ENCODE measurements at places on chromosomes 12 and 14.

DNA sequence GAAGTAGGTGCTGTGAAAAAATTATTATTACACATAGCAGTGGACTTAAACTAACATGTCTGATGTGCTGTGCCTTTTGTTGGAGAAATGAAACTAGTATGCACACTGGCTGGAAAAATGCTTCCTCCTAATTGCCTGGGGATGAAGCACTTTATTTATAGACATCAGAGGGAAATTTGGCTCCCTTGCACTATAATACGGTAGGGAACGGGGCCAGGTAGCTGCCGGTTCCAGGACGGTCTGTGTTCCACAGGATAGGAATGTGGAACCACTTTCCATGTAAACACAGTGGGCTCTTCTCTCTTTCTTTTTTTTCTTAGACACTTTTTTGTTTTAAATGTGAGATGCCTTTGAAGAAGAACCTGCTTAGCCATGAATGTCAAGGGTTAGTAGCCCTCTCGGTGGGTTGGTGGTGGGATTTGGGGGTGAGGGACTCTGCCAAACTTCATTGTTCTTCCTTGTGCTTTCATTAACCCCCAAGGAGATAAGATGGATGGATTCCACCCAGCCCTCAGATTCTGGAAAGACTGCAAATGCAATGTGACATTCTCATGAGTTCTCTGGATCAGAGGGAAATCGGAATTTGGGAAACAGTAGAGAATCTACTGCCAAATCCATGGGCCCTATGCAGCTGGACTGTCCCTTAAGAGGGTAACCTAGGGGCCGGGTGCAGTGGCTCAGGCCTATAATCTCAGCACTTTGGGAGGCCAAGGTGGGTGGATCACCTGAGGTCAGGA lies 58.0 kb upstream of the GSC start:
- no peak for DNase-seq

DNA sequence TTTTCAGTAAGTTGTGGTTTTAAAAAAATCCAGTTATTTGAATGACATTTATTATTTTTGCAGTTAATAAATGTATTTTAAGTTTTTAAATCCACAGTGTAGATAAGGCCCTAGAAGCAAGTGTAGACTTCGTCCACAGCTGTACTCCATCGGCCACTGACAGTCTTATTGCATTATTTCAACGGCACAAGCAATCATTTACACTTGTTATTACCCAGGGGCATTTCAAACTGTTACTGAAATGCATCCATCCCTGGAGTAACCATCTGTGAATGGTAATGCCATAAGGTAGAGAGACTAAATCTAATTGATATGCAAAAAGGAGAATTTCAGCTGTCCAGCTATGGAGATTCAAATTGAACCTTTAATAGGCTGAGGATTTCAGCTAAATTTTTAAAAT lies 48.4 kb downstream of the BICD1 start:
- no peak for DNase-seq

DNA sequence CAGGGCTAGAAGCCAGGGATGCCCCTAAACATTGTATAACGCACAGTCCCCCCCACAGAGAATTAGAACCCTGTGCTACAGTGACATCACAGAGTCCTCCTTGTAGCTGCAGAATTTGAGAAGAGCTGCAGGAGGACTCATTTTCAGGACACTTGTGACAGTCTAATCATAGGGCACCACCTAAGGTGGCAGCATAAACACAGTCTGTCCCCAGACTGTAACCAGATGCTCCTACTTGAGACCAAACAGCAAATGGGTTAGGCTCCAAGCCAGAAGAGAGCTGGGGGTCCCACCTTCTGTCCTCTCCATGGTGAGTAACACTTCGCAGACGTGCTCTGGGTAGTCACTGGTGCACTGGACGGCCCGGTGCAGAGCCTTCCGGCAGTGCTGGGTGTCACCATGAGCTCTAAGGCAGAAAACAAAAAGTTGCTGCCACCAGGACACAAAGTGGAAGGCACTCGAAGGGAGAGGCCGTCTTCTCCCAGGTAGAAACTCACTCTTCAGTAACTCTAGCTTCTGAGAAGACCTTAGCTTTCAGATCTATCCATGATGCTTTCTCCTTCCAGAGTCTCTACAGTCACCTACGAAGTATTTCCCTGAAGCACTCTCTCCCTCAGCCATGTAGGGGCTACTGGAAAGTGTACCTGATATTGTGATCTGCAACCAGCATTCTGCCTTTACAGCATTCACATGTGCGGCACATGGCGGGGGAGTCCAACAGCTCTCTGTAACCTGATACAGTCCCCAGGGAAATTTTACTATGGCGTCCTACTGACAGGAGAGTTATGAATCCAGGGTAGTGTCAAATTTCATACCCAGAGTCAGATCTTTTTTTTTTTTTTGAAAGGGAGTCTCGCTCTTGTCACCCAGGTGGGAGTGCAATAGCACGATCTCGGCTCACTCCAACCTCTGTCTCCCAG lies 17.1 kb downstream of the FICD start:
- DNase-seq: no peak

GRCh38 chr14:51845811-51846210 lies 14.6 kb upstream of the GNG2 start:
- no peak for DNase-seq

GRCh38 chr14:52329678-52330369 lies 15.7 kb downstream of the PTGER2 start:
- no peak for DNase-seq

GRCh38 chr14:22491683-22492621 lies 97.1 kb downstream of the DAD1 start:
- no peak for DNase-seq

GRCh38 chr12:91434081-91434480 lies 251.5 kb upstream of the DCN start:
- DNase-seq: no peak

DNA sequence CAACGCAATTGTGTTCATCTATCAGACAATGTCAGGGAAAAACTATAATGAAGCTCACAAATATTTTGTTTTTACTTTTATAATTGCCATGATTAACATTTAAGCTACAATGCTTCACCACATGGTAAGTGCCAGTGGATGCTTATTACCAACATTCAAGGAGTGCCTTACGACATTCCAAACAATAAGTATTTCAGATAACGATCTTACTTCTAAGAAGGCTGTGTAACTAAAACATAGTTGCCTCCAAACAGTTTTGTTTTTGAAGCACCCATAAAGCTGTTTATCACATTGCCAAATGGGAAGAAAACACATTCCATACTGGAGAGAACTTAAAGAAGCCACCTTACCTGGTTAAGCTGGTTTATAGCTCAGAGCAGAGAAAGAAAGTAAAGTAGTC lies 78.8 kb downstream of the RPS6KA5 start:
- no peak for DNase-seq

DNA sequence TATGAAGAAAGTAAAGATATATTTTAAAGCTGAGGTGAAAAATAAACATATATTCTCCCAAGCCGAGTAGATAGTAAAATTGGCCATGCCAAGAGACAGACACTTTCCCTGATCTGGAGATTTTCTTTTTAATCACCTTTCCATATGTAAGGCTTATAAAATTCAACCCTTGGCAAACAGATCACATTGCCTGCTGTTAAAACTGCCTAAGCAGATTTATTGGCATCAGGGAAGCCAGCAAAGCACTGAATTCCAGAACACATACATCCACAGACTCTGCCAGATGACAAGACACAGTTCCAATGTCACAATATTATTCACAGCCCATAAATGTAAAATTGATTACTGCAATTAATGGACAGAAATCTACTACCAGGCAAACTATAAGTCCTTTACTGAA lies 78.2 kb upstream of the GARIN2 start:
- no peak for DNase-seq

GRCh38 chr12:48037267-48037915 lies 33.1 kb upstream of the COL2A1 start:
- DNase-seq: no peak

GRCh38 chr12:57325395-57325794 lies 74.4 kb upstream of the STAC3 start:
- no peak for DNase-seq

GRCh38 chr14:76089575-76089974 lies 62.1 kb upstream of the GPATCH2L start:
- DNase-seq: no peak

DNA sequence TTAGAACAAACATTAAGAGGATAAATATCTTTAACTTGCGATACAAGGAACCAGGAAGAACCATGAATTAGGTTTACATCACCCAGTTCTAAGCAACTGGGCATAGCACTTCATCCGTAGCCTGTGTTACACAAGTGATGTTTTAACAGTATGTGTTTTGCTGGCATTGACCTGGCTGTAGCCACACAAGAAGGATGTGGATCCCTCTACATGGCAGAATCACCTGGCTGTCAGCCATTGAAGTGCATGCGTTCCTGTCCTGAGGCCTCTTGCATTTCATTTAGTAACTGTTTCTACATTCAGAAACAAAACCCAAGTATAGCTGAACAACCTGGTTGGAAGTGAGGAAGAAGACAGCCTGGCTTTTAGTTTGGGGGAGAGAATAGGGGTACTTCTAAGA lies 72.2 kb downstream of the TGFB3 start:
- no peak for DNase-seq

DNA sequence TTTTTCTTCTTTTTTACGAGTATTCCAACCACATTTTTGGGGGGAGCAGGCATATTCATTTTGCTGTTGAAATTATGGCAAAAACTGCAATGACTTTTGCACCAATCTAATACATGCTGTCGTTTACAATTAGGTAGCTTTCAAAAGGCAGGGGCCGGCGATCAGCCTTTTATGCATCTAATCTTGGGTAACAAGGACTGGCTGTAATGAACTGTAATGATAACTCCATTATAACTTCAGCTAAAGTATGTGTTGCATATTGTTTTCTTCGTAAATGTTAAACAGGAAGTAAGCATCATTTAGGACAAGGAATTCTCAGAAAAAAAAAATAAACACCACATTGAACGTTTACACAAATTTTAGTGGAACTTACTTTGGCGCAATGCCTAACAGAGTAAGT lies 30.3 kb upstream of the KLRF1 start:
- no peak for DNase-seq

GRCh38 chr14:89422181-89422951 lies 5.3 kb upstream of the FOXN3 start:
- DNase-seq: no peak

- DNase-seq: no peak
These were observed 33.5 kb downstream of the FMNL3 start for GRCh38 chr12:49673446-49674317.

DNA sequence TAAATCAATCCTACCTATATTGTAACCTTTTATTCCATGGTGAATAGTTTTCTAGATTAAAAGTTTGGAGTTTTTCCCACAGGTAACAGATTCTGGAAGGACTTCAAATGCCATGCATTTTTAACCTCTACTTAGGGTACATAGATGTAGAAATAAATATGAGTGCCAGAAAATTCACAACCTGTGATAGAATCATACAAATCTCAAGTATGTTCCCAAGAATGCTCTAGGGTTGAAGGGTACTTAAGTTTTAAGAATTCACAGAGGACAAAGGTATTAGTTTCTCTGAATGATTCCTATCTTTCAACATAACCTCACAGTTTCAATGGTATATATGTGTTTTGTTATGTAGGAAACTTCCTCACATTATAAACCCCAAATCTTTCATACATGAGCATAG lies 511.3 kb downstream of the TMEM117 start:
- no peak for DNase-seq

DNA sequence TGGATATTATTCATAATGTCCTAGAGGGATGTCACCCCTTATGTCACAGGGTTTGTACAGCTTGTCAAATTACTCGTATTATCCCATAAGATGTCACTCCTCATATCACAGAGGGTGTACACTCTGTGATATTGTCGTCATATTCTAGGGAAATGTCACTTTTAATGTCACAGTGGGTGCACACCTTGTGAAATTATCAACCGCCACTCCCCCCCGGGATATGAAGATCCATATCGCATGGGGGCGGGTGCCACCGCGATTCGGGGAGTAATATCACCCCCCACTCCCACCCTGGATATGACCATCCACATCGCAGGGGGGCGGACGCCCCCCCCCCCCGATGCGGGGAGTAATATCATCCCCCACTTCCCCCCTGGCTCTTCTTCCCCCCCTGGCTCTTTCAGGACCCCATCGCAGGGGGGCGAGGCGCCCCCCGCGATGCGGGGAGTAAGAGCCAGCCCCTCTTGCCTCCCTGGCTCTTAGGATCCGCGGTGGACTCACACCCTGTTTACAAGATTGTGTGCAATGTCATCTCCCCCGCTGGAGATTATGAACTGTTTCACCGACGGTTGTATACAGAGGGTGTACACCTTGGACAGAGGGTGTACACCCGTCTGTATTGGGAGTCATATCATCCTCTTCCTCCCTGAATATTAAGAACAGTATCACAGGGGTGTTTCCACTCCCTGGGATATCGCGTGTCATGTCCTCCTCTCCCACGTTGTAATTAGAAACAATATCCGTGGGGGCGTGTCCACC lies 92.8 kb downstream of the FRMD6 start:
- no peak for DNase-seq

DNA sequence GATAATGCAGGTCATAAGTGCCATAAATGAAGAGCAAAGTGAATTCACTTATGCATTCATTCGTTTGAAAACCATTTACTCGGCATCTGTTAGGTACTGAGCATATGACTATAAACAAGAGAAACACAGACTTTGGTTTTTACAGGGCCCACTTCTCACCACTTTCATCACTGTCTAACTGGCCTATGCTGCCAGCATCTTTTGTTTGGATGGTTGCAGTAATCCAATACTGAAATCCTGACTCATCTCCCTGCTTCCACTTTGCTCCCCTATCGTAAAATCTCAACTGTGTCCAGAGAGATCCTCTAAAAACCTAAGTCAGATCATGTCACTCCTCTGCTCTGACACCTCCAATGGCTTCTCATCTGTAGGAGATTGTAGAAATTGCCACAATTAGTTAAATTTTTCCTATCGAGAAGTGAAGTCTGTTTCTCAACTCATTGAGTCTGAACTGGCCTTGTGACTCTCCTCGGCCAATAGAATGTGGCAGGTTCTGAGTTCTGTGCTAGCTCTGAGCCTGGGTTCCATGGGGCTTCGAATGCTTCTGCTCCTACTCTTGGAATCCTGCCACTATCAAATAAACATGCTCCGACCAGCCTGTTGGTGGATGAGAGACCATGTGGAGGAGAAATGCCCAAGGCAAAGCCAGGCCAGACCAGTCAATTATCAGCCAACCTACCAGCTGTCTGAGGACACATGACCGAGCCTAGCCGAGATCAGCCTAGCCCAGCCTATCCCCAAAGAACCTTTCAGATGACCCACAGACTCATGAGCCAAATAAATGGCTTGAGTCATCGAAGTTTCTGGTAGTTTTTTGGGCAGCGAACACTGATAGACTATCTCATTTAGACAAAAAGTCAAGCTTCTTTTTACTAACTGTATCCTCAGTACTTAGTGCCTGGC lies 2.2 kb upstream of the BATF start:
- no peak for DNase-seq

- DNase-seq: no peak
These were observed 173.8 kb downstream of the C12orf75 start for GRCh38 chr12:105504286-105504685.

DNA sequence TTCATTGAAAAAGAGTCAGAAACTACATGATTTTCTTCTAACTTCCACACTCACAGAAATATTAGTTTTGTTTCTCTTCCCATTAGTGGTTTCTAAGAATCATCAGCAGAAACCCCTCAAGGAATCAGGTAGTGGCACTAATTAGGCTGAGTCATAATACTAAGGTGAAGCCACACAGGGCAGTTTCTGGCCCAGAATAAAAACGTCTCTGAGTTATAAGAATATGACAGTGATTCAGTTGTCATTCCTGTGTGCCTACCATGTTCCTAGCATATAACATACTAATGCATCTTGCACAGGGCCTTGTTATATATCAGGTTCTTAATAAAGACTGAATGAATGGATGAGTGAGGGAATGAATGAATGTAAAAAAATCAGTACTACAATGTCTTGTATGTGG lies 206.0 kb upstream of the PLEKHG7 start:
- DNase-seq: no peak

- DNase-seq: no peak
These were observed 199.9 kb downstream of the TTC7B start for GRCh38 chr14:90616313-90616712.
